ENCODE measurements at places on chromosomes 5 and 9.

- H3K36me3 ChIP-seq: no peaks in the 10 kb centered on the region
- no peaks in the 10 kb centered on the region for H3K4me1 ChIP-seq
- no peak overlapping the region for H3K4me3 ChIP-seq
- no peak for DNase-seq
- H3K27me3 ChIP-seq: no peaks in the 10 kb centered on the region
These were observed 1819.8 kb upstream of the C9orf72 start for GRCh38 chr9:29393064-29393463.

- no peak overlapping the region for H3K27ac ChIP-seq
- DNase-seq: no peak
- H3K36me3 ChIP-seq: no peaks in the 10 kb centered on the region
- no peaks in the 10 kb centered on the region for H3K4me1 ChIP-seq
- no peaks in the 10 kb centered on the region for H3K27me3 ChIP-seq
- no peak overlapping the region for H3K4me3 ChIP-seq
These were observed 59.5 kb downstream of the PTBP3 start for GRCh38 chr9:112273876-112274275.

DNA sequence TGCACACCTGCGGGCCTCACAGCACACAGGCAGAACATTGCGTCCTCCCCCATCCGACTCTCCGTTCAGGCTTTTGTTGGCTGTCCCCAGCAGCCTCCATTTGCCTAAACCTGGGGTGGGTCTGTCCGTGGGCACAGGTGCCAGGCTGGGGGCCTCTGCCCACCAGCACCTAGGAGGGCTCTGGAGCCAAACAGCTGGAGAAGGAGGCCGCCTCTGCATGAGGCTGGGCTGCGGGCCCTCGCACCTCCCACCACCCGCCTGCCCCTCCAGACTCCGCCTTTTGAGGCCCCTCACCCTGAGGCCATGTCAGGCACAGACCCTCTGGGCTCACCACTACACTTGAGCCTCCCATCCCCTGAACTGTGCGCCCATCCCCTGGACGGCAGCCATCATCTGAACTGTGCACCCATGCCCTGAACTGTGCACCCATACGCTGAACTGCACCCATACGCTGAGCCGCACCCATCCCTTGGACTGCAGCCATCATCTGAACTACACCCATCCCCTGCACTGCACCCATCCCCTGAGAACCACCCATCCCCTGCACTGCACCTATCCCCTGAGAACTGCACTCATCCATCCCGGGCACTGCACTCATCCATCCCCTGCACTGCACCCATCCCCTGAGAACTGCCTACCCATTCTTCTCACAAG is 98.0 kb upstream of the OTULINL start:
- no peaks in the 10 kb centered on the region for H3K4me1 ChIP-seq
- no peaks in the 10 kb centered on the region for H3K27me3 ChIP-seq
- DNase-seq: no peak
- no peak overlapping the region for H3K4me3 ChIP-seq
- H3K27ac ChIP-seq: no peak overlapping the region

- H3K27me3 ChIP-seq: no peaks in the 10 kb centered on the region
- peaks cover 8% of the 10 kb centered on the region for H3K4me1 ChIP-seq
- no peak overlapping the region for H3K27ac ChIP-seq
- DNase-seq: no peak
- H3K4me3 ChIP-seq: no peak overlapping the region
- peaks cover 12% of the 10 kb centered on the region for H3K36me3 ChIP-seq
These were observed 1.8 kb downstream of the SURF6 start for GRCh38 chr9:133334161-133334560.

DNA sequence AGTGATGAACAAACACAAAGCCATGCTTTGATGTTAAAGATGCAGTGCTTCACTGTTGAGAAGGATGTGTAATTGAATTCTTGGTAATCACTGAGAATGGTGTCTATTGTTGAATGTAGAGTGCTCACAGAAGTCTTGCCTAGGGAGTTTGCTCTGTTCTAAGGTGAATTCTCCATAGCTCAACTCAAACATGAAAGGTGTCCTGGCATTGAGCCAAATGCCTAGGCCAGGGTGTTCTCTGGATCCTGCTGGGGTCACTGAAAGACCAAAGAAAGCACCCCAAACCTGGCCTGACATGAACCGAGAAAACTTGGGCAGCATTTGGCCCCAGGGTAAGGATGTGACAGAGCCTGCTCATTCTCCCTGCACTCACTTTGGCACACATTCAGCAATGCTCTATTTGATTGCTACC is 217.3 kb downstream of the ARL15 start:
- no peak overlapping the region for H3K4me3 ChIP-seq
- no peak for DNase-seq
- no peaks in the 10 kb centered on the region for H3K27me3 ChIP-seq
- H3K27ac ChIP-seq: no peak overlapping the region
- no peaks in the 10 kb centered on the region for H3K36me3 ChIP-seq

DNA sequence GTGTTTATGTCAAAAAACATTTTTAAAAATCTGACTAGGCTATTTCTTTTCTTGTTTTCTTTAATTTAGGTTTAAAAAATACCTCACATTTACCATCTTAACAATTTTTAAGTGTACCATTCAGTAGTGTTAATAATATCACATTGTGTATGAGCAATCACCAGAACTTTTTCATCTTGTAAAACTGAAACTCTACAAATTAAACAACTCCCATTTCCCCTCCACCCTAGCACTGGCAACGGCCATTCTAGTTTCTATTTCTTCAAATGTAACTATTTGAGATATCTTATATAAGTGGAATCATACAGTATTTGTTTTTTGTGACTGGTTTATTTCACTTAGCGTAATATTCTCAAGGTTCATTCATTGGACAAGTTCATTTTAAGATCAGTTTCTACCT is 27.7 kb downstream of the PLCXD3 start:
- H3K4me1 ChIP-seq: no peaks in the 10 kb centered on the region
- no peaks in the 10 kb centered on the region for H3K27me3 ChIP-seq
- H3K36me3 ChIP-seq: no peaks in the 10 kb centered on the region
- no peak overlapping the region for H3K27ac ChIP-seq
- no peak overlapping the region for H3K4me3 ChIP-seq
- no peak for DNase-seq

DNA sequence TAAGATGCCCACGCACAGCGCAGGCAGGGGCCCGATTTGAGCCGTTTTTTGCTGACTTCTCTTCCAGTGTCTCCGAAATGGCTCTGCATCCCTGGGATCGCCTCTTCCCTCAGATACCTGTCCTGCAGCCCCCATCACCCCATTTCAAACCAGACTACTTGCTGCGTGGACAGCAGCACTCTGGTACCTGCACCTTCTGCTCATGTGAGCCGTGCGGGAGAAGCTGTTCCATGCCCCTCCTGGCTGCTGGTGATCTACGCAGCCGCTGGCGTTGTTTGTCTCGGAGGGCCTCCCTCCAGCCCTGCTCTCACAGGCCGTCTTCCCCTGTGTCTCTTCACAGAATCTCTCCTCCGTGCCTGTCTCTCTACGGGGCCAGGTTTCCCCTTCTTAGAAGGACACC is 13.4 kb downstream of the CEP72 start:
- peaks cover 1% of the 10 kb centered on the region for H3K36me3 ChIP-seq
- H3K4me1 ChIP-seq: no peaks in the 10 kb centered on the region

DNA sequence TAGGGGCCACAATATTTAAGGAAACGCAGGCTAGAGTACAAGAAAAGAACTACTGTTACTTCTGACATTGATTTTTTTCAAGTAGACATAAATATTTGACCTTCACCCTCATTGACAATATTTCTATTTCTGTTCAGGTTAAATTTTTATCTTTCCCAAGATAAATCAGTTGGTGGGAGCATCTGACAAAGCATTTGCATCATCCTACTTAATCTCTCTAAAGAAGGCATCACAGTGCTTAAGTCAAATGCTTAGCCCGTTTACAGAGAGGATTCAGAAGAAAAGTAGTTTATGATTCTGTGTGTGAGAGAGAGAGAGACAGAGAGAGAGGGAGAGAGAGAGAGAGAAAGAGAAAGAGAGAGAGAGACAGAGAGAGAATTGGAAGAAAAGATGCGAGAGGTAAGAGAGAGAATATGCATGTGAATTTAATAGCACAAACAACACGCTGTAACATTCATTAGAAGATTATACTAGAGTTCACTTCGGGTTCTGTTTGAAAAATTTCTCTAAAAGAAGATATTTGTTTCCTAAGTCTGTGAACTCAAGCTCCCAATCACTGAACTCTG is 1093.3 kb upstream of the CDH6 start:
- no peak overlapping the region for H3K27ac ChIP-seq
- H3K4me1 ChIP-seq: no peaks in the 10 kb centered on the region
- no peaks in the 10 kb centered on the region for H3K27me3 ChIP-seq

DNA sequence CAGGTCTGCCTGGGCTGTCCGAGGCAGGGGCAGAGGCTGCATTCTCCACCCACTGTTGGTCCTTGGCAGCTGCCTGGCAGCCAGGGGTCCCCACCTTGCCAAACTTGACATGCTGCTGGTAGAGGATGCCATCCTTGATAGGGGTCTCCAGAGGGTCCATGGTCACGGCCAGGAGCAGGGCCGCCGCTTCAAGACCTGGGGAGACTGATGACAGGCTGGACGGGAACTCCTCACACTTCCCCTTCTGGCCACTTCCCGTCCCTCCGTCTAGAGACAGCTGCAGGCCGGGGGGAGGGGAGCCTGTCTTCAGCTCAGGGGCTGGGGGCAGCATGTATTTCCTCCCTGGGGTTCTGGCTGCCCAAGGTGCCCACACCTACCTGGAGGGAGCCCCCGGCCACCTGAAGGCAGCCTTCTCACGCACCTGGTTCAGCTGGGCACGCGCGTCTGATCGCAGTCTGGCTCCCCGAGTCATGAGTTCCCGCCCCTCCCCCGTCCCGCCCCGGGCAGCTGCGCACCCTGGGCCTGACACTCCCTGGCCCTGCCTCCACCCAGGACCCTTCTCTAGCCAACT is at the start of gene DOK3:
TSS of gene DOK3 (minus strand) at position 446 of the 571 bp plus-strand sequence. CDS start at position 160, 286 bp downstream.
- no peaks in the 10 kb centered on the region for H3K4me1 ChIP-seq
- DNase-seq: no peak
- peak within 1 kb of the TSS; percentile 40 for H3K27ac ChIP-seq
- no peaks in the 10 kb centered on the region for H3K27me3 ChIP-seq

DNA sequence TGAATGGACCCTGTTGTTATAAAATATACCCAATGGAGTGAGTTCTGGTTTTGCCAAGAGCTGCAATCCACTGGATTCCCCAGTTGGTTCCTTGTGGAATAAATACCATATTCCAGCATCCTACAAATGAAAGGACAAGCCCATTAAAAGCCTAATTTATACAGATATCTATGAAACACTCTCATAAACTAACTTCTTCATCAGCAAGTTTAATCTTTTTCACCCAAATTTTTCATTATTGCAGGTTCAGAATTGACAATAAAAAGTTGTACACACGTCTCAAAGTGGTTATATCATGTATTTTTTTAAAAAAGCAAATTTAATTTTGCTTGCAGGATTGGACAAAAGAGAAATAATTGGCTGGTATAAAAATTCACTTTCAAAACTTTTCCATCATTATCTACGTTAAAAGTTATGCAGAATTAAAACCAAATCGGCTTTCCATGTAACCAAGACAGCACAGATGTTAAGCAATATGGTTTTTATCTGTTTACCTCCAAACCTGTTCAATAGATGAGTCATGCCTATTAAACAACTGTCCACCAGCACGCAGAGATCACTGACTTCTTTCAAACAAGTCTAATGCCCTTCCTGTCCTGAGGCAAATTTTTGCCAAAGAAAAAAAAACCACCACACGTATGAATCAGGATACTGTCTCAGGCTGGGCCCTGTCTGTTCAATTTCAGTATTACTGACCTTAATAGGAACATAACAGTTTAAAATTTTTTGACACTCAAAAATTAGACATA is 42.5 kb downstream of the CEMIP2 start:
- H3K4me3 ChIP-seq: no peak overlapping the region
- peaks cover 4% of the 10 kb centered on the region for H3K4me1 ChIP-seq
- no peaks in the 10 kb centered on the region for H3K36me3 ChIP-seq
- no peaks in the 10 kb centered on the region for H3K27me3 ChIP-seq
- no peak overlapping the region for H3K27ac ChIP-seq

GRCh38 chr5:61551637-61552313 is 219.7 kb downstream of the ZSWIM6 start:
- no peak overlapping the region for H3K4me3 ChIP-seq
- no peaks in the 10 kb centered on the region for H3K36me3 ChIP-seq
- no peak for DNase-seq
- no peaks in the 10 kb centered on the region for H3K27me3 ChIP-seq
- H3K4me1 ChIP-seq: no peaks in the 10 kb centered on the region
- H3K27ac ChIP-seq: no peak overlapping the region

- H3K27me3 ChIP-seq: no peaks in the 10 kb centered on the region
- no peaks in the 10 kb centered on the region for H3K36me3 ChIP-seq
- H3K4me1 ChIP-seq: no peaks in the 10 kb centered on the region
These were observed 25.7 kb upstream of the UGCG start for GRCh38 chr9:111870774-111871498.

GRCh38 chr5:6252581-6252980 is 125.8 kb downstream of the MED10 start:
- H3K27ac ChIP-seq: no peak overlapping the region
- no peak for DNase-seq
- H3K27me3 ChIP-seq: no peaks in the 10 kb centered on the region
- no peaks in the 10 kb centered on the region for H3K4me1 ChIP-seq
- no peaks in the 10 kb centered on the region for H3K36me3 ChIP-seq
- H3K4me3 ChIP-seq: no peak overlapping the region

DNA sequence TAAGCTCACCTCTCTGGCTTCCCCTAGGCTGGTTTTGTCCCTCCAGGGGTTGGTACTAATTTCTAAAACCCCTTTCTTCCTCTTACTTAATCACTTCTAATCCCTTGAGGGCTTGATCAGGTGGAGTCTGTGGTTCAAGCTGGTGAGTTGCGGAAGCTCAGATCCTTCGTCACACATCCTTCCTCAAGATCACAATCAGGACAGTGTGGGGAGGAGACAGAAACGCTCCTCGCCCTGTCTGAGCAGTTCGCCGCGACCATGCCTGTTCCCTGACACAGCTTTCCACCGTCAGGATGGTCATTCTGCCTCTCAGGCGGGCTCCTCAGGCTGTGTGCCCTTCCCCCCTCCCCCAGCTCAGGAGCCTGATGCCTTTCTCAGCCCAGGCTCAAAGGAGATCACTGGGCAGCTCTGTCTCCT is 24.3 kb downstream of the CPLX2 start:
- no peaks in the 10 kb centered on the region for H3K4me1 ChIP-seq
- H3K4me3 ChIP-seq: no peak overlapping the region
- H3K27ac ChIP-seq: no peak overlapping the region
- H3K36me3 ChIP-seq: no peaks in the 10 kb centered on the region
- H3K27me3 ChIP-seq: no peaks in the 10 kb centered on the region
- DNase-seq: no peak

GRCh38 chr9:99736291-99736690 is 85.4 kb upstream of the NR4A3 start:
- H3K36me3 ChIP-seq: no peaks in the 10 kb centered on the region
- H3K4me3 ChIP-seq: no peak overlapping the region
- H3K4me1 ChIP-seq: no peaks in the 10 kb centered on the region

DNA sequence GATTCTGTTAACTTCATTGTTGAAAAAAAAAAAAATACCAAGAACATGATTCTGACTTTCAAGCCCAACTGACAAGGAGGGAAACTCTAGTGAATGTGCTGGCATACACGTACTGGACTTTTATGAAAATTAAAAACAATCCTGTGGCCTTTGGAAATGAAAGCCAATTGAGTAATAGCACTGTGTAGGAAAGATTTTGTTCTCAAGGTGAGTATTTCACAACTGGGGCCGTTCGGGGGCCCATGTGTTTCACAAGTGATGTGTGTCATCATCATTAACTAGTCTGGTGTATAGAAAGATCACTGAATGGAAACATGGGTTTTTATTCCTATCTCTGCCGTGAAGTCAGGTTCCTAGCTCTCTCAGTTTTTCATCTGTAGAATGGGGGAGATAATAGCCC is 605.0 kb upstream of the CLINT1 start:
- no peaks in the 10 kb centered on the region for H3K27me3 ChIP-seq
- H3K27ac ChIP-seq: no peak overlapping the region
- no peak overlapping the region for H3K4me3 ChIP-seq
- H3K36me3 ChIP-seq: no peaks in the 10 kb centered on the region
- DNase-seq: no peak
- H3K4me1 ChIP-seq: no peaks in the 10 kb centered on the region
